ENCODE measurements at places on chromosomes 6 and 20.

DNA sequence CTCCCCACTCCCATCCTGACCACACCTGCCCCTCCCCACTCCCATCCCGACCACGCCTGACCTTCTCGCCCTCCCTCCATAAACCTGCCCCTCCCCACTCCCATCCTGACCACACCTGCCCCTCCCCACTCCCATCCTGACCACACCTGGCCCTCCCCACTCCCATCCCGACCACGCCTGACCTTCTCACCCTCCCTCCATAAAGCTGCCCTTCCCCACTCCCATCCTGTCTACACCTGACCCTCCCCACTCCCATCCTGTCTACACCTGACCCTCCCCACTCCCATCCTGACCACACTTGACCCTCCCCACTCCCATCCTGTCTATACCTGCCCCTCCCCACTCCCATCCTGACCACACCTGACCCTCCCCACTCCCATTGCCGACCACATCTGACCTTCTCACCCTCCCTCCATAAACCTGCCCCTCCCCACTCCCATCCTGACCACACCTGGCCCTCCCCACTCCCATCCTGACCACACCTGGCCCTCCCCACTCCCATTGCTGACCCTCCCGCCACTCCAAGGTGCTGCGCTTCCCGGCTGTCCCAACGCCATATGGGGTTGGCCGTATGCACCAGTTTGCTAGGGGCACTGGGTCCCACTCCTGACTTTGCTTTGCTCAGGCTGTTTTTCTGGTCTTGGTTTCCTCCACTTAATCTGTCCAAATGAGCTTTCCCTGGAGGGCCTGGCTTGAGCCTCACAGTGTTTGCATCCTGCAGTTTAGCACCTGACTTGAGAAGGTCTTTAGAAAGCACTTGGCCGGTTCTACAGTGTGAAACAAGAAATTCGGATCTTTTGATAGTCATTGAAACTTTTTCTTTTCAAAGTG lies 2.9 kb downstream of the KIF25 start:
- no peak for DNase-seq

DNA sequence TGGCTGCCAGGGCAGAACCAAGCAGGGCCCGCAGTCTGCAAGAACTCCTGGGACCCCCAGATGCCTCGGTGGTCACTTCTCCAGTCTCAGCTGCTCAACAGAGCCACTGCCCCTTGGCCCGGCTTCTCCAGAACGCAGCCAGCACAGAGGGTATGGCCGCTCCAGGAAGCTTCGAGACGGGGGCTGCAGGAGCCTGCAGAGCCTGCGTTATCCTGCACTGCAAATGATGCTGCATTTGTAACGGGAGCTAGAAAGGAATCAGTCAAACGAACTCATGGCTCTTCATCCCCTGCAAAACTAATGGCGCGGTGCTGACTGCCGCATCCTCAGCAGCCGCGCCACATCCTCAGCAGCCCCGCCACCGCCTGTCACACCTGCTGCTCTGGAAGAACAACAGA lies 254.9 kb downstream of the TAF4 start:
- no peak for DNase-seq

DNA sequence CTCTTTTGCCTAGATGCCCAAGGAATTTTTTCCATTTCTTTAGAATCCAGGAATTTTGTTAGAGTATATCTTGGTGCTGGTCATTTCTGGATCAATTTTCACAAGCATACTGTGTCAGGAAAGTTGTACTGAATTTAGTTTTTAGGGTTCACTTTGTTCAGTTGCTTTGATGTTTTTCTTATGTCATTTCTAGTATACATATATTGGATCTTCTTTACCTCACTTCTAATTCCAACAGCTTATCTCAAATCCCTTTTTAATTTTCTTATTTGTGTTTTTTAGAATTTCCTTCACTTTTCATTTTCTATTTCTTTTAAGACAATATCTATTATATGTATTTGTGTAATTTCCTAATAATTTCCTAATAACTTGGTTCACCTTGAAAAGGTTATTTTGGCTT lies 281.0 kb upstream of the AGPAT4 start:
- no peak for DNase-seq

DNA sequence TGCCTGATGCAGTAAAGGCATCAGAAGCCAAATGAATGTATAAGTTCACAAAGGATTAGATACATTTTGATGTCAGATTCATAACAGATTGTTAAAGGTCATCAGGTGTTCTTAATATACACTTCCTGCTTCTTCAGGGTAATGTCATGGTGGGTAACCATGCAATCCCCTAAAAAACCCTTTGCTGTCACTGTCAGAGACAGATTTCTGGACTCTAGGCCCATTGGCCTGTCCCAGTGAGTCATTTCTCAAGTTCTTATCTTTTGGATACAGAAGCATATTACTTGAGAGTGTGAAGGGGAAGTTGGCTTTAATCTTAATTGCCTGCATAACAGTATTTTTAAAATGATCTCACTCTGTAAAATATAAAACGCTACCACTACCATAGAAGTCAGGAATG lies 895.6 kb upstream of the MAP3K7 start:
- peak; percentile 3 for DNase-seq

DNA sequence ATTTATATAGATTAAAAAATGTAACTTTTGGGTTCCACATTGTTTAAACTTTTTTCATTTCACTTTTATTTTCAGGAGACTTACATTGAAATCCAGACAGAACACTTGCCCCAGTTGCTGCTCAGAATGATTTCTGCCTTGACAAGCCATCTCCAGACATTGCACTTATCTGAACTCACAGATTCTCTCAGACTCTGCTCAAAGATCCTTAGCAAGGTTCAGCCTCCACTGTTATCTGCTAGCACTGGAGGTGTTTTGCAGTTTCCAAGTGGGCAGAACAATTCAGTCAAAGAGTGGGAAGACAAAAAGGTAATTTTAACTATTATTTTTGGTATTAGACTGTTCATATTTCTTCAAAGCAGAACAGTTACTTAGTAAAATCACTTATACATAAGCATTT lies 58.0 kb downstream of the DOP1A start:
- no peak for DNase-seq

GRCh38 chr20:38748861-38749149 lies 545 bp downstream of the ACTR5 start:
- DNase-seq = peak; percentile 56

DNA sequence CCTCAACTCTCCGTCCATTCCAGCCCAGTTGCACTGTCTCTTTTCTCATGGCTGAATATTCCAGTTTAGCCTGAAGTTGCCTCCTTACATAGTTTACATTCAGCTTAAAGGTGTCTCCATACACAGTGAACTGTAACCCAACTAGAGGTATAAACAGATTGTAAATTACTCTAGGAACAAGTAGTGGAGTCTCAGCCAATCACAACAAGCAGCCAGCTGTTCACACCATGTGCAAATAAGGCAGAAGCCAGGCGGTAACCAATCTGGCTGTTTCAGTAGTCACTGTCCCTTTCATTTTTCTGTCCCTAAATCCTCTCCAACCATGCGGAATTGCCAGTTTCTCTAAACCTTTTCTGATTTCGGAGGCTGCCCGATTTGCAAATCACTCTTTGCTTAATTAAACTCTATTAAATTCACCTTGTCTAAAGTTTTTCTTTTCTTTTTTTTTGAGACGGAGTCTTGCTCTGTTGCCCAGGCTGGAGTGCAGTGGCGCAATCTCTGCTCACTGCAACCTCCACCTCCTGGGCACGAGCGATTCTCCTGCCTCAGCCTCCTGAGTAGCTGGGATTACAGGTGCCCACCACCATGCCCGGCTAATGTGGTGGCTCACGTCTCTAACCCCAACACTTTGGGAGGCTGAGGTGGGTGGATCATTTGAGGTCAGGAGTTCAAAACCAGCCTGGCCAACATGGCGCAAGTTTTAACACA lies 37.6 kb upstream of the GFOD1 start:
- peak; percentile 45 for DNase-seq

GRCh38 chr6:80607811-80608391 lies 501.4 kb downstream of the BCKDHB start:
- no peak for DNase-seq

GRCh38 chr20:402496-402885 lies 5.6 kb upstream of the RBCK1 start:
- peak; percentile 44 for DNase-seq

GRCh38 chr6:116015983-116016382 lies 44.7 kb downstream of the FRK start:
- no peak for DNase-seq
